ENCODE measurements at places on chromosomes 5 and 9.

- DNase-seq = no peak
Measured at GRCh38 chr5:131795879-131796792, 681 bp downstream of the FNIP1 start.

DNA sequence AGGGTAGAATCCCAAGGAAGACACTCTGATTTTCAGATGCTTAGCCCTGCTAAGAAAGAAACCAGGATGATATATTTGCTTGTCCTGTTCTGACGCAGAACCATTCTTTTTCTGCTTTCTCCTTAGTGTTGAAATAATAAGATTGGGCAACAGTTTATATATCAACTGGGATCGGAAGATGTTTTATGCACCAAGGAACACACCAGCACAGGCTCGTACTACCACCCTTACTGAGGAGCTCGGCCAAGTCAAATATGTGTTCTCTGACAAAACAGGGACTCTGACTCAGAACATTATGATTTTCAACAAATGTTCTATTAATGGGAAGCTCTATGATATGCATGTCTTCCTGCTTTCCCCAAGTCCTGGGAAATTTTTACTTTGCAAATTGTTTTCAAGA lies 19.0 kb upstream of the RUSC2 start:
- DNase-seq = no peak

GRCh38 chr5:139896718-139897117 lies 101.1 kb downstream of the PSD2 start:
- no peak for DNase-seq

- no peak for DNase-seq
Measured at GRCh38 chr5:154829589-154830218, 20.7 kb downstream of the FAXDC2 start.

DNA sequence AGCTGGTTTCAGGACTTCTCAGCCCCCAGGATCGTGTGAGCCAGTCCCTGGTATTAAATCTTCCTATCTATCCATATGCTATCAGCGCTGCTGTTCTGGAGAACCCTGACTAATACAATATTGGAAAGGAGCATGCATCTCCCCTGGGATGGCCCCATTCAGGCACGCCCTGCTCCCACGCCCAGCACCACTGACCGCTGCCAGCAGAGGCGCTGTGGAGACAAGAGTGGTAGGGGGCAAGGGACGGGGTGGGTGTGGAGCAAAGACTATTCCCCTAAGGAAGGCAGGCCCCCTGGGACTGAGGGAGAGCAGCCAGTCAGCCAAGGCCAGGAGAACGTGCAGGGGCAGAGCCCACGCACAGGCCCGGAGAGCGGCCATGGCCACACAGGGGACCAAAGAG lies 116.0 kb downstream of the VAV2 start:
- DNase-seq = no peak

GRCh38 chr5:102975045-102975444 lies 144.9 kb downstream of the GIN1 start:
- no peak for DNase-seq

GRCh38 chr5:136269973-136270372 lies 77.0 kb upstream of the SMIM32 start:
- no peak for DNase-seq

DNA sequence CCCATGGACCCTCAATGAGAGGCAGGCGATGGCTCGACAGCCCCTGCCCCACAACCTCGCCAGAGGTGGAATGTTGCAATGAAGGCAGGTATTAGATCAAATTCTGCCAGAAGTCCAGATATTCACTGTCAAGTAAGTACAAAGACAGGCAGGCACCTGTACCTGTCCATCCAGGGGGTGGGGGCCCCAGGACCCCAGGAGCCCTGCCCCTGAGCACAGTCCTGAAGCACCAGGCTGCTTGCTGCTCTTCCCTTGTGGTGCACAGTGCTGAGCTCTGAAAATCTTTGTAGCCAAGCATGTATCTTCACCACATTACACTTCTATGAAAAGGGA lies 26.2 kb upstream of the HMCN2 start:
- DNase-seq = no peak

DNA sequence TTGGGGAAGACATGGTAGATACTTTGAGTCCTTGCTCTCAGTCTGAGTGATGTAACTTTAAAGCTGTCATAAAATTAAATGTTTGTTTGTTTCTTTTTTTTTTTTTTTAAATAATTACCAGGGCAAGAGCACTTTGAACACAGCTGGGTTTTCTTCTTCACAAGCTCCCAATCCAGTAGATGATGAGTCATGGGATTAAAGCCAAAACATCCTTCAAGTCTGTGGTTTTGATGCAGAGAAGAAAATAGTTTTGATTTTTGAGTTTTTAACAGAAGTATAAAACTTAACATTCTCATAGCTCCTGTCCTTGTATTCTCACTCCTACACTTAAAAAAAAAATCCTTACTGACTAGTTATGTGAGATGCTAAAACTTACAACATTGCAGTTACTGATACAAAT lies 34.8 kb upstream of the IL31RA start:
- no peak for DNase-seq

DNA sequence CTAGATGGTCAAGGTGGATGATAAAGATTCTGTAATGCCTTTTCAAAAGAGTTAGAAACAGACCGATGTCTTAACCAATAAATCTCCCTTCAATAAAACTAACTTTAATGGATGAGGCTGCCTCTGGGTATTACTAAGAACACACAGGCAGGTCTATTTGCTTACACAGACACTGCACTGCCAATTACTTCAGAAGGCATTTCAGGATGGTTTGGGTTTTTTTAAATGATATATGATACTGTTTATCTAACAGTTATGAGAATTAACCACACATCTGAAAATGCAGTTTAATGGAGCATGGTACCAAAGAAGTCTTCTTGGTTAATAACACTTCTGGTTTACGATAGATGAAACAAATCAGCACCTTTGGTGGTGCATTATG lies 367.9 kb upstream of the GRAMD2B start:
- no peak for DNase-seq

- no peak for DNase-seq
Measured at GRCh38 chr5:15008476-15008875, 136.9 kb upstream of the ANKH start.

- no peak for DNase-seq
Measured at GRCh38 chr5:136666970-136667620, 301.8 kb upstream of the TRPC7 start.

GRCh38 chr9:8963885-8964284 lies 1164.3 kb upstream of the DMAC1 start:
- DNase-seq = no peak

DNA sequence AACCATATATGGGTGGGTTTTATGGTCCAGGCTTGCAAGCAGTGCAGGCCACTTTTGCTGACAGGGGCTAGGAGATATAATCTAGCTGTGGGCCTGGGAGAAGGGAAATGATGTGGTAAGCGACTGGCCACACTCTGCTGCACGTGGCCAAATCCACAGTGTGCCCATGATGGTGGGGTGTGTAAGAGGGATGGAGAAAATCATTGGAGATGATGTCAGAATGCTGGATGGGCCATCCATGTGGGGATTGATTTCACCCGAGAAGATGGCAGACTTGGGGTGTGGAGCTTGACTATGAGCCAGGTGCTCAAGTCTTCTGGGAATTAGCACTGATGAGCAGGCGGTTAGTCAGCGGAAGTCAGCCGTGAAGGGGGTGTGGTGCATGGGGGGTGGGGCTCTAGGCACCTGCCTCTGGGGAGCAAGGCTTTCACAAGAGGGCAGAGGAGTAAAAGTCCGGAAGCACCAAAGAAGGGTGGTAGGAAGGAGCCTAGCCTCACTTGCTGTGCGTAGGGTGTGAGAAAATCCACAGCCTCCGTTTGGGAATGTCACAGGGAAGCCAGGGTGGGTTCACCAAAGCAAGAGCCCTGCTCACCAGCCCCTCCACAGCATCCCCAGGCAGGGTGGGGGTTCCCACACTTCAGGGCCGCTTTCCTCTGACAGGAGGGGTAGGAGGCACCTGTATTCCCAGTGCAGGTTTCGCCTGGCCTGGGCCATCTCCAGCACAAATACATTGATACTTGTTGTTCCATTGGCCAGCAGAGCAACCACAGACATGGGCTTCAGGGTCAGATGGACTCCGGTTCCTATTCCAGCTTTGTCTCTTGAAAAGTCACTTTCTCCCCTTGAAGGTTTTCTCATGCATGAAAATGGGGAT lies 44.5 kb upstream of the ANGPTL2 start:
- no peak for DNase-seq

GRCh38 chr5:124451721-124452383 lies 294.6 kb downstream of the ZNF608 start:
- DNase-seq = no peak

GRCh38 chr5:173242675-173243121 lies 7.7 kb upstream of the NKX2-5 start:
- DNase-seq = no peak

GRCh38 chr5:151892393-151892792 lies 32.3 kb downstream of the GLRA1 start:
- DNase-seq = no peak

DNA sequence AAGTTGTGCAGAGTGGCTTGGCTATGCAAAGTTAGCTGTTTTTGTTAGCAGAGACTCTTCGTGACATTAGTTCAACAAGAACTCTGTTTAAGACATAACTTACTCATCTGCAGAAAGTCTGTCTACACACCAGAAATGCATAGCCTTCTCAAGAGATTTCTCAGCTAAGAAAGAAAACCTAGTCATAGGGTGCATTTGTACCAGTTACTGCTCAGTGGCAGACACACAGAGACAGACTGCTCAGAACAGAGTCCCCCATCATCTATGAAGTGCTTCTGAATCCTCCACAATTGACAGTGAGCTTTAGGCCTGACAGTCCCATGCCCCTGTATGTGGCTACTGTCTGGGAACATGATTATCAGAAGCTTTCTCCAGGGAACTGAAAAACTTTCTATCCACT lies 56.1 kb upstream of the IFNK start:
- no peak for DNase-seq

GRCh38 chr5:150053713-150054392 lies 32.5 kb downstream of the CSF1R start:
- DNase-seq = no peak

DNA sequence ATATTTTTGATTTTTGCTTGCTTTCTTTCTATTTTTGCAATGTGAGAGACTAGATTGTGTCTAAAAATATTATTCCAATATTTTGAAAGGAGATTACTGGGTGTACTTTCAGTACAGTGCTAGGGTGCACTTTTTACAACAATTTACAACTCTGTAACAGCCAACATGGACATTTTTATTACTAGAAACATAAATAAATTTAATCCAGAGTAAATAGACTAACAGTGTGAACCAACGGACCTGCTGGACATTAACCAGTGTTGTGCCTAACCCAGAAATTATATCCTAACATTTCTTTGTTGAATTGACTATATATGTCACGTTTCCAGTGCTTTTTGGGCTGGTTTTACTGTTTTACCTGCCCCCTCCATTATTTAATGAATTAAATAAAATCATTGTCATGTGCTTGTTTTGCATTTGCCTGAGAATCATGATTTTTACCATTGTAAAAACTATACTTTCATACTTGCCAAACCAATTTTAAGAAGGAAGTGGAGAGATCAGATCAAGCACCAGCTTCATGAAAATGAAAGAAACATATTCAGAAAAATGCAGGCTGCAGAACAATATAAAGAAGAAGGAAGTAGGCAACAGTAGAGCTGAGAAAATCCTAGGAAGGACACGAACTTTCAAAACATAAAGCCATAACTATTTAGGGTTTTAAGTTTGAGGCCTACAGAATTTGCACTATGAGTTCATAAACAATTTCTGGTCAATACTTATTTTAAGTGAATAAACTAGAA lies 400.8 kb upstream of the PIK3R1 start:
- DNase-seq = no peak

DNA sequence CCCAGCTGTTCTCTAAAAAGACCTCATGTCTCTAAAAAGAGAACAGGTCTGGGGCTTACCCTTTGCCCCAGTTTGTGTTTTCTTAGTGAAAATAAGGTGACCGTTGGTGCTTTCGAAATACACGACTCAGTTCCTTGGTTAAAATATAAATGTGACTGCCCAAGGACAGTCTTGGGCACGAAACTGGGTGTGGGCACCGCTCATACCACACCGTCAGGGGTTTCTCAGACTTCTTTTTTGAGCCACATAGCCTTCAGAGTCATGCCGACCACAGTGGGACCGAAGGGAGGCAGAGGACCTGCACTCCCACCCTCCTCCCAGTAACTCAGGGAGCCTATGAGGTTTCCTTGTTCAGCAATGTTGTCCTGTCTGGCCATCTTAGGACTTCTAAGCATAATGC lies 6.5 kb downstream of the SNX18 start:
- DNase-seq = no peak

DNA sequence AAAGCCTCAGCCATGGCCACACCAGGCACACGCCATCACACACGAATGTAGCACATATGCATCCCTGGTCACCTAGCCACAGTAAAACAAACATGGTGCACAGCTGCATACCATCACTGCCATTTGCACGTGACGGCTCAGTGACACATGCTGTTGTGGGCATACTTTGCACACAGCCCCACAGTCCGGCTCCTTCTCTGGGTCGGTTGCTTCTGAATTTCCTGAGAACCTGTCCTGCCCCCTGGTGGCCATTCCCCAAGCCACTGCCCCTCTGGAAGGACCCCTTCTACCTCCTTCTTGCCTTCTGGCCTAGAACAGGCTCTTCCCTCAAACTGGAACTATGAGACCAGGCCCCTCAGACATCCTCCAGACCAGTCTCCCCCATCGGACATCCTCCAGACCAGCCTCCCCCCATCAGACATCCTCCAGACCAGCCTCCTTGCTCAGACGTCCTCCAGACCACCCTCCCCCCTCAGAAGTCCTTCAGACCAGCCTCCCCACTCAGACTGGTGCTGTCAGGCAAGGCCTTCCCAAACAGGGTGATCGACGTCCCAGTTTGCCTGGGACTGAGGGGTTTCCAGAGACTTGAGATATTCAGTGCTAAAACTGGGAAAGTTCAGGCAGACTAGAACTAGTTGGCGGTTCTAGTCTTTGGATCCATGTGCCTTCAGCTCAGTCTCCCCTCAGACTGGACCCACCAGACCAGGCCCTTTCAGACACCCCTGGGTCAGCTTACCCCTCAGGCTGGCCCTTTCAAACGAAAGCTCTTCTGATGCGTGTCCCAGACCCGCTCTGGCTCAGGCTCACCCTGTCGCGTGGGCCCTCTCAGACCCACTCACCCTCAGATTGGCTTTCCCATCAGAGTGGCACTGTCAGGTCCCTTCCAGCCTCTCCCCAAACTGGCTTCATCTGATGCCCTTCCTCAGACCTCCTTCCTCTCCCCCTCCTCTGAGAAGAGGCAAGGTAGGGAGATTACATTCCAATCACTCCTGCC lies 24.3 kb upstream of the ENHO start:
- DNase-seq = peak; percentile 24

DNA sequence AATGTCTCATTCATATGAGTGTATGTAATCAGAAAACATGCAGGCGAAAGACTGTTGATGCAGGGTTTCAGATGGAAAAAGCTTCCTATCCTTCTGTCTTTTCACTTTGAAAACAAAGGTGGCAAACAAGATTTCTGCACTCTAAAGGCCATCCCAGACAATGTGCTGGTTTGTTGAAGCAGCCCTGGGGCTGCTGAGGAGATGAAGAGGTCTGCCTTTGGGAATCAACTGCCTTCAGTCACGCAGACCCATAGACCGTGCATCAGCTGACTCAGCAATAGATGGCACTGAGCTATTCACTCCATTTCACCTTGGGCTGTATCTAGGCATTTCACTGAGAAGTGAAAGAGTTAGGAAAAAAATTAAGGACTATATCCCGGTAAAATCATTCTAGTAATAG lies 60.5 kb upstream of the C5orf46 start:
- DNase-seq = no peak

Data from stimulated activated CD8-positive, alpha-beta memory T cell treated with anti-CD3 and anti-CD28 coated beads, Interleukin-7, amount 100 ng/mL, for 4 hours (primary cell).